ENCODE measurements at places on chromosomes 5 and 9.

GRCh38 chr5:37436146-37436934 is 57.2 kb downstream of the WDR70 start:
- no peak for DNase-seq

GRCh38 chr9:12720551-12720950 is 27.4 kb downstream of the TYRP1 start:
- DNase-seq: no peak

- no peak for DNase-seq
Measured at GRCh38 chr5:31531543-31531887, 378 bp downstream of the DROSHA start.

- DNase-seq: no peak
Measured at GRCh38 chr5:158609333-158610050, 490.2 kb downstream of the EBF1 start.

DNA sequence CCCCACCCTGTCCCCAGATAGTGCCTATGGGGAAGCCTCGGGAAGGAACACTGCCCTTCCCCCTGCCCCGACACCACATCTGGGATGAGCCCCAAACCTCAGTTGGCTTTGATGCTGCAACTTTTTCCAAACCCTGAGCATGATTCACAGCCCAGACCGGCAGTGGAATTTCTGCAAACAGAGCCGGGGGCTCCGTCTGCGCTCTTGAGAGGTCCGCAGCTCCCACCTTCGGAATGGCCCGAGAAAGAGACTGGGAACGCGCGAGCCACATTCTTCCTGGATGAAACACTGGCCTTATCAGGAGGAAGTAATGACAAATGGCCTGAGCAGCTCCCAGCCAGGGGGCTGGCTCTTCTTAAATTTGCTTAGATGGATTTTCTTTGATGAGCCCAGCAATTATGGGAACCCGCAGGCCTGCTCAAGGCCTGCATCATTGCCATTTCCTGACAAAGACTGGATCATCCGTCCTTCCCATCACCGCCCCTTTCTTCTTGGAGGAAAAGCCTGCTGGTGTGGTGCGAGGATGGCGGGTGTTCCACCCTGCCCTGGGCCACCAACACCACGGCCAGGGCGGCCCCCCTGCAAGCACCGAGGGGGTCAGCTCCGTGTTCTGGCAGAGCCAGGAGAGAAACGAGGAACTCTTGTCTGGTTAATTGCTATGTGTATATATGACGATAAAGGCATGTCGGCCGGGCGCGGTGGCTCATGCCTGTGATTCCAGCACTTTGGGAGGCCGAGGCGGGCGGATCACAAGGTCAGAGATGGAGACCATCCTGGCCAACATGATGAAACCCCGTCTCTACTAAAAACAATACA is 38.8 kb upstream of the COL5A1 start:
- DNase-seq: no peak

GRCh38 chr9:130126721-130127433 is 45.3 kb upstream of the NCS1 start:
- no peak for DNase-seq

- no peak for DNase-seq
Measured at GRCh38 chr9:132626285-132626684, 43.5 kb downstream of the DDX31 start.

GRCh38 chr5:94972268-94972667 is 312.6 kb downstream of the MCTP1 start:
- DNase-seq: no peak

DNA sequence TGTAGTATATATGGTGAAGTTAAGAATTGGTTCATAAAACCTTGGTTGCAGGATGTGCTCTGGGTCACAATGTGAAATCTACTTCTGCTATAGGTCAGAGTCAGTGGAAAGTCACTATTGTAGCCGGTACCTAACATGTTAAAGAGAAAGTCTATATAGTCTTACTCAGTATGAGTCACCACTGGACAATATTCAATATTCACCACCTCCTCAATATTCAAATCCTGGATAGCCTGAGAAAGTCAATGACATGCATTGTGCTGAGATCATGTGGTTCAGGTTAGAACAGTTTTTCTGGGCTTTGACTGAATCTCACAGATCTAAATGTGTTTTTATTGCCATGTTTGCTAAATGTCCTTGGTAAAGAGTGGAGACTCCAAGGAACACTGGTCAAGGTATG is 108.8 kb downstream of the HMHB1 start:
- DNase-seq: no peak
